Colonic mucosa (tissue), 4 donors: ENCODE measurements at places on chromosomes 5 and 9. TPM values are rescaled to one million over a fixed set of nuclear protein-coding genes. Genes with fewer than 3 reads are reported as not detected.

The MXD3 gene
- total RNA-seq = 9.3 TPM

The C5orf58 gene
- total RNA-seq = not detected

The RFX3 gene
- total RNA-seq = 9.8 TPM

The CNTRL gene
- 11.3 TPM for total RNA-seq

The MEIKIN gene
- not detected for total RNA-seq

The TGFBI gene
- total RNA-seq = 63.3 TPM

- DNase-seq = peak; percentile 68
Measured at GRCh38 chr5:8184455-8185063, 315.6 kb downstream of the MTRR start.
